Stimulated activated CD8-positive, alpha-beta memory T cell treated with anti-CD3 and anti-CD28 coated beads, Interleukin-2, amount 100 ng/mL, for 1 hour (primary cell): ENCODE measurements at places on chromosomes 6 and 20.

GRCh38 chr20:2873747-2874041, 413 bp downstream of the PTPRA start:
- DNase-seq, result peak; percentile 39

GRCh38 chr20:38152621-38153221, 12.3 kb downstream of the TGM2 start:
- no peak for DNase-seq

DNA sequence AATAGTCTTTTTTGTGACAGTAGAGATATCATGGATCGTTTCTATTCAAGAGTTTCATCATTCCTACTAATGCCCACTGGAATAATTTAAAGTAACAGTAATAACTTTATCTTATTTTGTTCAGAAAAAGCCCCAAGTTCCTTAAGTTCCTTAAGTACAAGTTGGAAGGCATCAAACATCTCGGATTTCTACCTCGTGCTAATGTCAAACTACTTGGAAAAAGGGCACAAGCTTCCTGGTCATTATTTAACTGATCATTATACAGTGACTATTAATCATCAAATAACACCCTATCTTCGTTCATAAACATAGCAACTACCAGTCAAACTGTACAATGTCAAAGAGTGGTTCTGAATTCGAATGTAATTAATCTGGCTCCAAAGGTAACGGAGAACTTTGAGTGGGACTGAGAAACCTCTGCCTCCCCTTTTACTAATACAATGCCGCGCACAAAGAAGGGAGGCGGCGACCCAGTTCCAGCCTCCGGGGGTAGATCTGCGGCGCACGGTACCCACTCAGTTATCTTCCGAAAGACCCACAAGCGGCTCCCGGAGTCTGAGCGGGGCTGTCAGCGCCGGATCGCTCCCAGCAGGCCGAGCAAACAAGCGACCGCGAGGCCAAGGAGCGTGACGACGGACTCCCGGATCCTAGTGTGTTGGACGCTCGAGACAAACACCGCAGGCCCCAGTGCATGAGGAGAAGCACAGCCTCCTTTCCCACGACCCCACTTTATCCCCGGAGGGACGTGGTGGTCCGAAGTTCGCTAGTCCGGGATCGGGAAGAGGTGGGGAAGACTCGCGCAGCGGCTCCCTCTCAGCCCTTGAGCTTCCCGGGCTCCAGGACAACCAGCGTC, 716 bp downstream of the SHPRH start:
- DNase-seq, result no peak

DNA sequence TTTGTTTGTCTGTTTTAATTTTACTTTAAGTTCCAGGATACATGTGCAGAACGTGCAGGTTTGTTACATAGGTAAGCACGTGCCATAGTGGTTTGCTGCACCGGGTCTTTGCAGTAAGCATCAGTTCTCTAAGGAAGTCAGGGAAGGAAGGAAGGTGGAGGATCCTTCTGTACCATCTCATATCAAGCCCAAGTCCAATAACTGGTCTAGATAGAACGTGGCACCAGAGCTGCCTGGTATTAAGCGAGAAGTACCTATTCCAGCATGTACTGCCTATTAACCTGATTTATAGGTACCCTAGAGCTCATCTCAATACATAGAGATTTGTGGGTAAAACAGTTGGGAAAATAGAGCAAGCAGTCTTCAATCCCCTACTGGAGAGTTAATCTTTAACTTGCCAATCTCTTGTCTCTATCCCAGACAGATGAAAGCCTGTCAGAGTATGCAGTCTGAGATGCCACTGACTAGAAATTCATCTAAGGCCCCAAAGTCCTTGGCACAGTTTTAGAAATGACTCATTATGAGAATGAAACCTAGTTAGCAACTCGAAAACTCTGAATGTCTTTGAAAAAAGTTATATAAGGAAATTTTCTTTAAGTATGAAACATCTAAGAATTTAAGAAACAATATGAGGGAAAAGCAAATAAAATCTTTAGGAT, 144.9 kb downstream of the TFAP2A start:
- no peak for DNase-seq

DNA sequence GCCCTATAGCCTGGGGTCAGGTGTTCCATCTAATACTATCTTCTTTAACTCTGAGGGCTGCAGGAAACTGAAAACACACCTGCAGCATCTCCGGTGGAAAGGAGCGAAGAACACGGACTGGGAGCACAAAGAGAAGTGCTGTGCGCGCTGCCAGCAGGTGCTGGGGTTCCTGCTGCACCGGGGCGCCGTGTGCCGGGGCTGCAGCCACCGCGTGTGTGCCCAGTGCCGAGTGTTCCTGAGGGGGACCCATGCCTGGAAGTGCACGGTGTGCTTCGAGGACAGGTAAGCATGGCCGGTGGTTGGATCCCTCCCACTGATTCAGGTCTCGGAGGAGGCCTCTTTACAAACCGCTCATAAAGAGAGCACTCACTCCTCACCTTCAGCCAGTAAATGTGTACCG, 15.5 kb downstream of the SYTL3 start:
- no peak for DNase-seq

- DNase-seq, result no peak
Observed at GRCh38 chr6:19492636-19493405, 344.3 kb upstream of the ID4 start.

- no peak for DNase-seq
Observed at GRCh38 chr6:72733045-72733444, 111.2 kb downstream of the KCNQ5 start.

GRCh38 chr6:29651413-29652197, 5.3 kb upstream of the MOG start:
- no peak for DNase-seq

GRCh38 chr20:36795691-36796090, 22.1 kb upstream of the DSN1 start:
- DNase-seq, result no peak

DNA sequence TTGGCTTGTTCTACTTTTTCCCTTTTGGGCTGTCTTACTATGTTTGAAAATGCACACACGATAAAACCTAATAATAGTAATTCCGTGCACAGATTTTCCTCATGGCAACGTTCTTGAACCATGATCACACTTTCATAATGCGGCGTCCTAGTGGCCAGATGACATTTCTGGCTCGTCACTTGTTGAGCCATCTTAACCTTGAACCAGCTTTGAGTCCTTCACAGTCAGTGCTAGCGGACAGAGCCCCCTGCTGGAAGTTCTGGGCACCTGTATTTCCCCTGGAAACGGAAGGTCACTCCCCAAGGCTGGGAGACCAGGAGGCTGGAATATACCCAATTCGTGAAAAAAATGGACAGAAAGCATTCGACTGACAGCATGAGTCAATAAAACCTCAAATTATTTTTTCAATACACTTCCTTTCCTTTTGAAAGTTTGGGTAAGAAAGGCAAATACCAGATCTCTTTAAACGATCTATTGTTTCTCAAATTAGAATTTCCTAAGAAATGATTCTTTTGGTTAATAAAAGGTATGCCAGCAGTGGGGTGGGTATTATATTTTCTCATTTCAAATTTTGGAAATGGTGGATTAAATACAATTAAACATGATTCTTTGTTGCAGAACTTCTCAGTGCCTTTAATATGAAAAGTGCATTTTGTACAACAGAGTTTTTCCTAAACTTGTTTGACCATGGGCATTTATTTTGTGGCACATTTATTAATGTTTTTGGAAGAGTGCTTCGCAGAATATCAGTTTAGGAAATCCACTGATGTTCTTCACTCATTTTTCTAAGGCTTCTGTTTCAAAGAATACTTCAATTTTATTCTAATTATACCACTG, 542.3 kb downstream of the QKI start:
- peak; percentile 20 for DNase-seq

DNA sequence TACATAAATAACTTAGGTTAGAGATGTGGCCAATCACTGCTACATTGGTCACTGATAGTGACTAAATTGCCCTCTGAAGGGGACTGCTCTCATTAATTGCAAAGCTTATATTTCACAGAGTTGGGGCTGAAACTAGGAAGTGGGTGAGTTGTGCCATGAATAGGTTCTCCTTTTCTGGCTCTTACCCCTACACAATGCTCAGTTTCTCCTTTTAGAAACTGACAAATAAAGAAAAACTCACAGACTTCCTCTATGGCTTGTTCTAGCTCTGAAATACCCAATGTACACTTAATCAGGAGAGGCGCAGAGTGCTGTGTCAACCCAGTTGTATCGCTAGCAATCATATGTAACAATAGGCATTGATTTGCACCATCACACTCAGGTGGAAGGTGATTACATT, 41.2 kb upstream of the PROKR2 start:
- DNase-seq, result no peak

- no peak for DNase-seq
Observed at GRCh38 chr6:161058741-161059140, 67.2 kb downstream of the MAP3K4 start.

GRCh38 chr6:32558426-32559057, 28.5 kb upstream of the HLA-DRB5 start:
- DNase-seq, result no peak

- no peak for DNase-seq
Observed at GRCh38 chr20:7977709-7978108, 37.5 kb upstream of the HAO1 start.

- DNase-seq, result no peak
Observed at GRCh38 chr6:131803007-131803769, 4.6 kb upstream of the ENPP1 start.

GRCh38 chr6:35275744-35276260, 16.3 kb downstream of the ZNF76 start:
- DNase-seq, result no peak

DNA sequence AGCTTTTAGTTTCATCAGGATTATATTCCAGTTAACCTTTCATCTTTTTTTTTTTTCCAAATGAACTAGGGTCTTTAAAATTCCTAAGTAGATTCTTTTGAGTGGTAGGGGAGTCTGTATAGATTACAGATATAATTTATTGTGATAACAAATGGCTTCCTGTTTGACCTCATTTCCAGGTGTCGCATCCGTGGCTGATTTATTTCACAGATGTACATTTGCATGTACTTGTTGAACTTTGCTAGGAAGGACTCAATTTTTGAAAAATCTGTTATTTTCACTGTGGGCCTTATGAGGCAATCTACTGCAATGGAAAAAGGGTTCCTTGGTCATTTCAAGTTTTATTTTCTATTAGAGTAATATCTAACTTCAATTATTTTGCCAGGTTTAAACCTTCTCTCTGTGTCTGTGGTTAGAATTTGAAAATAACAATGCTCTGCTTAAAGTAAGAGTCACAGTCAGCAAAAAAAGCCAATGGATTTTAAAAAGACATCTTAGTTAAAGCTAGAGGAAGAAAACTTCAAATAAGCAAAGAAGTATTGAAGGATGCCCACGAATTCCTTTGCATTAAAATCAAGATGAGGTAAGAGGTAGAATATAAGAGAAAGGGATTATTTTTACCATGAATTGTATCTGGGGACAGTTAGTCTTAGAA, 57.9 kb downstream of the SAMD5 start:
- DNase-seq, result no peak

DNA sequence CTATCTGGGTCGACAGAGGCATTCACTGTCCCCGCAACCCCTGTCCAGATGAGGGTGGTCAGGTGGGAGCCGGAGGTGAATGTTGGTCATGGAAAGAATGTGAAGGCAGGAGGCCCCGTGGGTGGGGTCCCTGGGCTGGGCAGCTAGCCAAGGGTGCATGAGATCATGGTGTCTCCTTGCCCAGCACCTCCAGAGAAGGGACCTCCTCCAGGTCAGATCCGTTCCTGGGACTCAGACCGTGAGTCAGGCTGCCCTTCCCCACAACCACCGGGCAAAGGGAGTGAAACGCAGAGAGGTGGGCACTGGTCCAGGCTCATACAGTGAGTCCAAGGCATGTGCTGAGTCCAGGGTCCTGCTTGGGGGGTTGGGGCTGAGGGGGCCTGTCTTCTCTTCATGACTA, 3.5 kb downstream of the FOXS1 start:
- no peak for DNase-seq

DNA sequence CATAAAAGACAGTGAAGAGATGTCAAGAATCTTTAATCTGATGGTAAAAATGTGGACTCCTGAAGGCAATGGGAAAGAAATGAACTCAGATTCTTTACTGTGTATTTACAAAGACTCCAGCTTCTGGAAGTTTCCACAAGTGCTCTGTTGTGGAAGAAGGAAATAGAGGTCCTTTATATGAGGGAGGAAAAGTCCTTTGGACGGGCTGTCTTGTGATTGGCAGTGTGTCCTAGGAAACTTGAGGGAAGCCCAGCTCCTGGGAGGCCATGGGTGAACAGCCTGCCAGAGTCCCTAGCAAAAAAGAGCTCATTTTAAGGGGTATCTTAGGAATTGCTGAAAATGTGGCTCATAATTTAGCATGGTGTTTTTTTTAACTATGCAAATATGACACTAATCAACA, 92.0 kb downstream of the RNASET2 start:
- no peak for DNase-seq

DNA sequence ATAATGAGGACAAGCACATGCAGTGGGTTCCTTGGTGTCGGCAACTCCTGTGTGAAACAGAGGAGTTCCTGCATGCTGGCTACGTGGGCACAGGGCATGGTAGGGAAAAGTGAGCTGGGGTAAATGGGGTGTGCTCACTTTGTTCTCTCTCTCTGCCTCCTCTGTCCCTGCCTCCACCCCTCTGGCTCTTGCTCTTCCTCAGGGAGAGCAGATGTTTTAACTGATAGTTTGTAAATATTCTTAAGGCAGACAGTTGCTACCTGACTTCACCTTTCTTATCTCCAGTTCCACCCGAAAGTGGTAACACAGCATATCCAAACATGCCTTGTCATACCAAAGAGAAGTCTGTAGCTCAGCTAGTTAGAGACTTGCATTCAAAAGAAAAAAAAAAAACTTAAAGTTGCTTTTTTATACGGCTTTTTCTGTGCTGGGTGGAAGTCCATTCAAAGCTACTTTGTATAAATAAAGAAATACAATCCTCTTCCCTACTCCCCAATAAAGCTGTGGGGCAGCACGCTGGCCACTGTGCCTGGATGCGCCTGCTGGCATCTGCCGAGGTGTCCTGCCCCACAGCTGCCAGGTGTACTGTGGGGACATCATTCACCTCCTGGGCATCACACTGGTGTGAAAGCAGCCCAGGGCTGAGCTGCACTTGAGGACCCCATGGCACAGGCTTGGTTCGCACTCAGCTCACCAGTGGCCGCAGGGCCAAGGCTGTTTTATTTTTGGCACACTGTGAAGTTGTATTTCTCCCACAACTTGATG, 93.6 kb downstream of the FOXC1 start:
- no peak for DNase-seq

- peak; percentile 16 for DNase-seq
Observed at GRCh38 chr20:9616833-9617461, 102.6 kb downstream of the LAMP5 start.

DNA sequence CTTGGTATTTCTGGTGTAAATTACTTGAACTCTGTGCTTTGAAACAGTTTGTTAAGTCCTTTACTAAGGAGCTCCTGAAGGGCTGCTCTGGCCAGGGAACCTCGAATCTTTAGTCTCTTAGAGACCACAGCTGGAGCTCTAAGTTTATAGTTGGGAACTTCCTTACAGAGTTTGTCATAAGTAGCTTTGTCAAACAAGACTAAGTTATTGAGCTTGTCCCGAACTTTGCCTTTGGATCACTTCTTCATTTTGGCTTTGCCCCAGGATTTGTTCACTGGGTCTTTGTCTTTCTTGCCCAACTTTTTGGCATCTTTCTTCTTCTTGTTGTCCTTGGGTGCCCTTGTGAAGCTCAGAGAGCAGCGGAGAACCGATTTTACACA, 64.8 kb downstream of the FAM50B start:
- DNase-seq, result no peak

GRCh38 chr6:16058201-16058928, 70.5 kb upstream of the MYLIP start:
- no peak for DNase-seq

- DNase-seq, result no peak
Observed at GRCh38 chr20:21436205-21436604, 38.9 kb upstream of the NKX2-4 start.

- no peak for DNase-seq
Observed at GRCh38 chr6:88544986-88545612, 379.0 kb upstream of the CNR1 start.

GRCh38 chr20:6490849-6491248, 276.6 kb upstream of the BMP2 start:
- DNase-seq, result no peak
